ENCODE measurements at places on chromosomes 4 and X.

DNA sequence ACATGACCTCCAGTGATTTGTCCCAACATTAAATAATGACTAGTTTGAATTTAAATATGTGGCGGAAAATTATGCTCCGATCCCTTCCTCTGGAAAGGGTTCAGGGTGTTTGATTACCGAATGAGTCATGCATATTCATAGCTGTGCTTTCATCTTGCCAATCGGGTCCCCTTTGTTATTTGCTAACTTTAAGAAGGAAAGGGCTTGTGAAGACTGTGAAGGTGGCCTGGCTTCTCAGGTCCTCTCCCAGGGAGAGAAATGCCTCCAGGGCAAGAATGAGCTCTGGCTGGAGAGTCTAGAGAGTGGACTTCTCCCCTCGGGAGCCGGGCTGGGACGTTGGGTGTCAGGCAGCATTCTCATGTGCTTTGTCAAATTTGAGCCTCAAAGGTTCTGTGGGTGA lies 155.5 kb upstream of the PSAPL1 start:
- DNase-seq: no peak

DNA sequence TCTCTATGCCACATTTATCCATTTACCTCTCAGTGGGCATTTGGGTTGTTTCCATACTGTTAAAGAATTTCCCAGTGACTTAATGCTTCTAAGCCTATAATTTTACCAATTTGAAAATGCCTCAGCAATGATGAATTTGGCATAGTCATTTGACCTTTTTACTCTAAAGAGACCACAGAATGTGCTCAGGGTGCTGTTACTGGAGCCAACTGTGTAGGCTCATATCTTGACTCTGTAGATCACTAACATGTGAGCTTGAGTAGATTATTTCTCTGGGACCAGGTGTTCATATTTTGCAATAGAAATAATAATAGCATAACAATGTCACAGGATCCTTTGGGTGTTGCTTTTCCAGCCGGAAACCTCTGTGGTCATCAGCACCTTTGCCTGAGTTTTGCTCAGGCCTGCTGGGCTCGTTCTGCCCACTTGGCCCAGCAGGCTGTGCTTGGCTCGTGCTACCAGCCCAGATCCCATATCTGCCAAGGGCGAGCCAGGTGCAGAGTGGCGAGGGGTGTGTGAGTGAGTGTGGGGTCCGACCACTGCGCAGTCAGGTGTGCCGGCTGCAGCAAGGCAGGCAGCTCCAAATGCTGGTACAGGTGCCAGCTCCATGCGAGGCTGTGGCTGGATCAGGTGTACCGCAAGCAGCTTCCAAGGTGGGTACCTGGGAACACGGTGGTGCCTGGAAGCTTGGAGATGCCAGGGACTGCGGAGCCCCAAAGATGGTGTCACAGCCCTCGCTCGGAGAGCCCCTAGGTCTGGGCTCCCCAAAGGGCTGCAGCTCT lies 70.6 kb upstream of the ANK2 start:
- DNase-seq: no peak

DNA sequence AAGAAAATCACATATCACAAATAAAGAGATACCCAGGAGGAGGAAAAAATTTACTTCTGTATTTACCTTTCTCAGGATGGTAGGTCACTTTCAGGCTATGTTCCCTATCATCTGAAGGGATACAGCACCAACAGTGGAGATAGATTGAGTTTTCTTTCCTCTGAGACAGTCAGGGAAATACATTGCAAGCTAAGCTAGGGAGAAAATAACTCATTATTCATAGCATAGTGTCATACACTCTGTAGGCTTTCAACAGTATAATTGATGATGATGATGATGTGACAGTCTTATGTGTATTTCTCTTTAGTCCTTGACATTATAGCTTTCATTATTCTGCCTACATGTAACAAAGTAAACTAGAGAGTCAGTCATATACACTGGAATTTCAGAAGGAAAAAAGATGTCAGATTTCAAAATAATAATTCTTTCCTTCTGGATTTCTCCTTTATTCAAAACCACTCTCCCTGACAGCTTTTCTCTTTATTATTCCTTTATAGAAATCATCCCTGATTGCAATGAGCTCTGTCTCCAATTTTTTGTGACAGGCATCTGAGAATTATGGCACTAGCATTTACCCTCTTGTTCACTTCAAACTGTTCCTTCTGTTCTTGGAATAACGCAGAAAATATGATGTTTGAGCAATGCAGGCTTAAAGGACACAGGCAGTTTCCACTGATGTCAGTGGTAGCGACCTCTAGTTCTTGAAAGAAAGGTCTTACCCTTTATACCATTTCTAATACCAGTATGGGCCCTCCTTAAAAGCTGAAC lies 169.1 kb upstream of the EPHA5 start:
- no peak for DNase-seq

DNA sequence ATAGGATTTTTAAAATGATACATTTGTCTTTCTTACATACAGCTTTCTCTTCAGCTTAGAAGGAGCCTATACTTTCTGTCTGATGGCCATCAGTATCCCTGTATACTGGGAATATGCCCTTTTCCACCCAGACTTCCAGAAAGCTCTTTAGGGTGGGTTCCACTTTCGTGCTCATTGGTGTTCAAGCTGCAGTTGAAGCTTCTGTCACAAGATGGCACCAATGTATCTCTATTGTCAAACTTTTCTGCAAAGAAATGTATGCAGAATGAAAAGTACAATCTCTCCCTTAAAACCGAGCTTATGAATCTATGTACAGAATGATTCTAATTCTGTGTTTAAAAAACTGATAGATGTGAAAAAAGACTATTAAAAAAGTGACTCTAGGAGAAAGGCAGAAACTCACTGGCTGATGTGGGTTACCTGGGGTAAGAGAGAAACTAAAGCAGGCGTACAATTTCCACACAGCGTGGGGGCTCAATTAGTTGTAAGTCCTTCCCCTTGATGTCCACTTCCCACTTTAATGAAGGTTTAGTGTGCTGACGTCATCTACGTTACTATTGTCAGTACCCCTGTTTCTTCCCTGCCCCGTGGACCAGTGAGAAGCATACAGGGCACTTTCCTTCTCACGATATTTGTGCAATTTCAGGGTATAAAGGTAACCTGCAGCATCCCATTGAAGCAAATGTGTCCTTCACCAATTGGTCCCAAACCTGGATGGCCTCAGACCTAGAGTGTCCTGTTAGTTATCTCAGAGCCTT lies 57.3 kb upstream of the TCEAL2 start:
- peak; percentile 10 for DNase-seq

- no peak for DNase-seq
Observed at GRCh38 chr4:158710814-158711213, 12.4 kb downstream of the PPID start.

DNA sequence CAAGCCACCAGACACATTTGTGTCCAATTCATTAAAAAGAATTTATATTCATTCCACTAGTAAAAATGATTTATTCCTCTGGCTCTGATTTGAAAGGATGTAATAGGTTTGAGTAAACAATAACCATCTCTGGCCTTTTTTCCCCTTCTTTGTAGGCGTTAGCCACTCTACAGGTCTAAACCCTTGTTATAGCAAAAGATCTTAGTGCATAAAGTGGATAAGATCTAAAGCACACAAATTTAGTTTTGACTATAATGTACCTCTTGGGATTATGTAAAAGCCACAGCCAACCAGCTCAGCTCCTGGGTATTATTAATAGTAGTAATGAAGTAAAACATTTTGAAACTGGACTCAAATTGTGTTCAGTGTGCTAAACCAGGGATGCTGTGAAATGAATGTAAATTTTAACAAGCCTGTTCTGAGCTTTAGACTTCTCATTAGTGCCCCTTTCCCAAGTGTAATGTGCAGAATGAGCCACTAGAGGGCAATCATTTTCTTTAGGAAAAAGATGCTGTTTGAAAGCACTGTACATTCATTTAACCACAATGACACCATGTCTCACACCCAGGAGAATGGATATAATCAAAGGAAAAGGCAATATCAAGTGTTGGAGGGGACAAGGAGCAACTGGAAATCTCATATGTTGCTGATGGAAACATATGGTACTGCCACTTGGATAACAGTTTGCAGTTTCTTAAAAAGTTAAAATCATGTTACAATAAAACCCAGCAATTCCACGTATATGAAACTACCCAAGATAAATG lies 69.7 kb downstream of the KLHL8 start:
- peak; percentile 57 for DNase-seq

DNA sequence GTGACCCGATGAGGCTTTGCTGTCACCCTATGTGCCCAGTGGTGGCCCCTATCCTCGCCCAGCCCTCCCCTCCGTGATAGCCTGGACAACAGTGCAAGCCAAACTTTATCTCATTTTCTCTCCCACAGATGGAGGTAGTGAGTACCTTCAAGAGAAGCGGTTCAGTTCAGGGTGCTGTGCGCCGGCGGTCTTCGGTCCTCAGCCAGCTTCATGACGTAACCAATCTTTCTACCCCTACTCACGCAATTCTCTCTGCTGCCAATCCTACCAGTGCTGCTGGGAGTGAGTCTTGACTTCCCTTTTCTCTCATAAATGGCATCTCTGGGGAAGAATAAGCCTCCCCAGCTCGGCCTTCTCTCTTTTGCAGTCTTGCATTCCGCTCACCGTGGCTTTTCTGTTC lies 29.5 kb downstream of the CCNQ start:
- no peak for DNase-seq

GRCh38 chrX:107574711-107575110 lies 53.6 kb upstream of the PRPS1 start:
- DNase-seq: no peak

DNA sequence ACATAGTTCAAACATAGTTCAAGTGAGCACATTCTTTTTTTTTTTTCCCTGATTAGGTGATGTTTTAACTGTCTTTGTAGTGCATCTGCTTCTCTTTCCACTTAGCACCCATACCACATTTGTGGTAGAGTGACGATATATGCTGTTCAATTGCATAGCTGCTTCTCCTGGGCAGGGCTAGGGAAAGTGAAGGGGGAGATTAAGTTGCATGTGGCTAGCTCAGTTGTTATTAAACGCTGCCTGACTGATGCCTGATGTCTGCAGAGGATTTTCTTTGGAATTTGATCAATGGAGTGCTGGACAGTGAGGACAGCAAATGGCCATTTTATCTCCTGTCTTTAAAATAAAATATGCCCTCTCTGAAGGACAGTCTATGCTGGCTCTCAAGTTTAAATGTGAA lies 63.7 kb downstream of the ANK2 start:
- DNase-seq: no peak

DNA sequence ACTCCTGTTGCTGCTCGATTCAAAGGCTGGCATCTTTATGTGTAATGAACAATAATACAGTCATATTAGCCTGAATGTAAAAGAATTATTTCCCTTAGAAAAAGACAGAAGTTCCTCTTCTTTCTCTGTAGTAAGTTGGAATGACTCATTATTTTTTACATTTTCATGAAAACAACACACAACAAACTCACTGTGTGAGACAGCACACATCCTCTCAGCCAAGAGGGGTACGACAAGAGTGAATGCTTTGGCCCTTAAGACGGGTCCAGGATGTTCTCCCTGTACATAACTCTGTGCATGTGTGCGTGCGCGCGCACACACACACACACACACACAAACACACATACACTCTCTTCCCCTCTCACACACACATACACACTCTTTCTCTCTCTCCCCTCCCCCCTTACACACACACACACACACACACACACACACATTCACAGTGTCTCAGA lies 72.8 kb downstream of the MANBA start:
- no peak for DNase-seq

GRCh38 chr4:163858515-163858914 lies 364.0 kb downstream of the TMA16 start:
- no peak for DNase-seq

- DNase-seq: no peak
Observed at GRCh38 chr4:105630670-105631655, 77.5 kb downstream of the INTS12 start.

GRCh38 chr4:173450281-173450680 lies 51.4 kb upstream of the SCRG1 start:
- DNase-seq: no peak

Measured in SK-N-SH (cell line).